ENCODE measurements at places on chromosomes 12 and 14.

- DNase-seq = no peak
Observed at GRCh38 chr12:68070957-68071356, 81.7 kb downstream of the IFNG-AS1 start.

DNA sequence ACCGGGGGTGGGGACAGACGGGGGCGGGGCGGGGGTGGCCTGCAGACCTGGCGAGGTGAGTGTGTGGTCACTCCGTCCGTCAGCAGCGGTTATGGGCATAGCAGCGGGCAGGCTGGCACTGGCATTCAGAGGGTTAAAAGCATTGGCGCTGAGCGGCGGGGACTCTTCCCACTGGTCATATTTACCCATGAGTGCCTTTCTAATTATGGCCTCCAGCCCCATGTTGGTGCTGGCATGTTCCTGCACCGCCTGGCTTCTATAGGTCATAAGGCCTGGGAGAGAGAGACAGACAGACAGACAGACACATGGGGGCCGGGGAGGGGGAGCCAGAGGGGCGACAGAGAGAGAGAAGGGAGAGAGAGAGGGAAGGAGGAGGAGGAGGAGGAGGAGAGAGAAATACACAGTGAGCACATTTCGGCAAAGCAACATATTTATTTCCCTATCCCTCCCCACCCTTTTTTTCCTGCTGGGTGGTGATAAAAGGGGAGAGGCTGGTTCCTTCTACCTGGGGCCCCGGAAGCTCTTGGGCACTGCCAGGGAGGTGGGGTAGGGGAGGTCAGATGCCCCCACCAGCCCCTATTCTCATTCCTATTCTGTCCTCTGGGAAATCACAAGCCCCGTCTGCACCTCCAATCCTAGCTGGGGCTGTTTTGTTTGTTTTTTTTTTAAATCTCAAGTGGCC lies 32.6 kb downstream of the RFLNA start:
- DNase-seq = no peak

- DNase-seq = no peak
Observed at GRCh38 chr12:113171543-113171942, 13.7 kb downstream of the DDX54 start.

GRCh38 chr12:121537814-121538698 lies 42.8 kb downstream of the KDM2B start:
- no peak for DNase-seq

- DNase-seq = no peak
Observed at GRCh38 chr14:41360126-41360525, 246.6 kb upstream of the LRFN5 start.

DNA sequence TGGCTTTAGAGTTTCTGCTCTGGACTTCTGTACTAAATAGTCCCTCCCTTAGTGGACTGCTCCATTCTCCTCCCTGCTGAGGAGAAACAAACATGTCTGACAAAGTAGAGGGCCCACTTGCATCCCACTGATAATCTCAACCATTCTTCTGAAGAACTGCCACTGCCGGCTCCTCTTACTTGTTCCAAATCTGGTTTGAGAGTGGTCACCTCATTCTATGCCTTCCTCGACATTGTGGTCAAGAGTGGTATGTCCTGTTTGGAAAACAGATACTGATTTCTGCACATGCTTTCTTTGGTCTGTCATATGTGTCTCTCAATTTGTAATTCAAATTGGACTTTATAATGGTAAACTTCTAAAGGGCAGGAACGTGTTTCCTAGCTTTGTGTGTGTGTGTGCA lies 36.3 kb upstream of the PLEKHA5 start:
- no peak for DNase-seq

GRCh38 chr14:104772707-104773504 lies 20.0 kb downstream of the SIVA1 start:
- no peak for DNase-seq

GRCh38 chr12:21239866-21240265 lies 94.9 kb downstream of the SLCO1A2 start:
- no peak for DNase-seq

DNA sequence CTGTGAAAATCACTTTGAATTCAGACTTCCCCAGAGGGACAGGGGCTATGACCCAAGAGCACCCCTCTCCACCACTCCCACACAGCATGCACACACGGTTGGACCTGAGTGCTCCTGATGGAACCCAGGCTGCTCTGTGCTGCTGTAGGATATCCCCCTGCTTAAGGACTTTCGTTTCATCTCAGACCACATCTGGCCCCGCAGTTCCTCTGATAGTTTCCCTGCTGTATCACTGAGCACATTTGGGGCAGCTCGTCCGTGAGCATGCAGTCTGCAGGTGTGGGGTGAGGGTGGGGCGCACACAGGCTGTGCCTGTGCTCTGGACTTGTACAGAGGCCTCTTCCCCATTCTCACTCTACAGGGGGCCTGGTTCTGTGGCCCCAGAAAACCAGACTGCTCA lies 345.2 kb upstream of the FKBP4 start:
- no peak for DNase-seq

DNA sequence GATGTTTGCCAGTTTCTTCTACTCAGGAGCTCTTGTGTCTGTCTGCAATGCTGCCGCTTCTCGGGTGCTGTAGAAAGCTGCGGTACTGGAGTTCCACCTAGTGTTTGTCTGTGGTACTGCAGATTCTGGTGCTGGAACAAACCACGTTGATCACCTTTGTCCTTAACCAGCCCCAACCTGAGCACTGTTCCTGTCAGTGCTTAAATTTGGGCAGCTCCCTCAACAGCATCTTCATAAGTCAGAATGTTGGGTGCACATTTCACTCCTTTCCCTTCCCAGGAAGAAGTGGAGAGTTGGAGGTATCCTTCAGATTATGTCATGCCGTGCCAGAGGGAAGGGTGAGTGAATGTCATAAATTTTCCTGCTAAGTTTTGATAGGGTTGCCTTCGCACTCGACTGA lies 48.7 kb upstream of the LALBA start:
- peak; percentile 38 for DNase-seq

DNA sequence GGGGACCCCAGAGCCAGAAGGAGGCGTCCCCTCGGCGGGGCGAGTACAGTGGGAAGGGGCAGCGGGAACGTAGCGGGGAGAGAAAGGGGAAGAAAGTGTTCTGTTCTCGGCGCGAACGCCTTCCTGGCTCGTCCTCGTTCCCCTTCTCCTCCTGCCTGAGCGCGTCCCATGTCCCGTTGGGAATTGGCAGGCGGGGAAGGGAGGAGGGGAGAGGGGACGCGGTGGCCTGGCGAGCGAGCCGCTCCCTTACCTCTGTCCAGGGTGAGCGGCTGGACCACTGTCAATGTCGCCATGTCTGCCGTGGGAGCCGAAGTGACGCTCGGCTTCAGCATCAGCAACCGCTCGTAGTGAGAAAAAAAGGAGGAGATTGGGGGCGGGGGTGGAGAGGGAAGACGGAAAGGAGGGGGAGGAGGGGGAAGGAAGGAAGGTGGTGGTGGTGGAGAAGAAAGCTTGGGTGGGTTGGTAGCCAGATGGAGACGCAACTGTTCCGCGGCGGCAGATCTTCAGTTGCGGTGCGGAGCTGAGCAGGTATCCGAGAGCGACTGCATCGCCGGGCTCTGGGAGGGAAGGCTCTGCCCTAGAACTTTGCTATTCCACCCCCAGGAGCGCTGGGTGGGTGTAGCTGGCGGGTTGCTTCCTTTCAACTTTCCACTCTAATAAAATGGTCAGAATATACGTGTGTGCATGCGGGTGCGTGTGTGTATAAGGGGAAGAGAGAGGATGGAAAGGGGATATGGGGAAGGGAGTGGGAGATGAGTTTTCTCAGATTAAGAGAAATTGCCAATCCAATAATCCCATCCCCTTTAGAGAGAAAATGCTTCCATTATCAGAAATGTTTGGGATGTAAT lies at the start of gene LIN7A:
Gene LIN7A, minus strand, starts transcription at position 544 of the 848 bp plus-strand sequence. Its CDS starts 212 bp downstream, at position 332.
- no peak for DNase-seq

DNA sequence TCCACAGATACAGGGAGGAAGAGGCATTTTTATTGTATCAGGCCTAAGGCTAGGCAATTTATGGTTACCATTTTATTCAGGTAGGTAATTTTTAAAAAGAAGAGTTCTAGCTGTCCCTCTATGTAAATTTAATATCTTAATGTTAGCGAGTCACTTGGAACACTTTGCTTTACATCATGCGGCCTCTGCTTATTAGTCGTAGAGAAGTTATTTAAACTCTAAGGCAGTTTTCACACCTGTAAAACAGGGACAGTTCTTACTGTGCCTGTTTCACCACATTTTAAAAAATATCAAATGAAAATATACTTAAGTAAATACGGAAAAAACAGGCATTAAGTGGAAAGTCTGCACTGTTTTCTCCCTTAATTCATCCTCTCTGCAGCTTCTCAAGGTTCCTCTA lies 71.4 kb upstream of the POC1B start:
- DNase-seq = no peak

DNA sequence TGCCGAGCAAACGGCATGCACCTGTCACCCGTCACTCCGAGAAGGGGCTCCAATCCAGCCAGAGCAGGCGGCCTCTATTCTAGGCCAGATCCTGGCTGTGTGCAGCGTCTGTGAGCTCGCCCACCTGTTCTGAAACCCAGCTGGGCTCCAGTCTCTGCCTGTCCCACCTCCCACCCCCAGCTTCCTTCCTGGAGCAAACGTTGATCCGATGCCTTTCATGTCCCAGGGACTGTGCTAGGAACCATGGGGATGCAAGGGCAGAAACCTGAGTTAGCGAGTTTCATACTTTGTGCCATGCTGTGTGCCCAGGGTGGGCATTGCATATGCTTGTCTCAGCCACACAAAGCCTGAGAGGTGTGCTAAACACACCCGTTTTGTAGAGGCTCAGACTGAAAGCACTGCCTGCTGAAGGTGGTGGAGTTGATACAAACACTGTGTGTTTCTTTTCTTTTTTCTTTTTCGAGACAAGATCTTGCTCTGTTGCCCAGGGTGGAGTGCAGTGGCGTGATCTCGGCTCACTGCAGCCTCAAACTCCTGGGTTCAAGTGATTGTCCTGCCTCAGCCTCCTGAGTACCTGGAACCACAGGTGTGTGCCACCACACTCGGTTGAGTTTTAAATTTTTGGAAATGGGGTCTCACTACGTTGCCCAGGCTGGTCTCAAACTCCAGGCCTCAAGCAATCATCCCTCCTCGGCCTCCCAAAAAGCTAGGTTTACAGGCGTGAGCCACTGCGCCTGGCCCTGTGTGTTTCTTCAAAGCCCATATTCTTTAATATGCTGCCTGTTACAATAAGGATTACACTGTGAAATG lies 84.1 kb upstream of the MED13L start:
- no peak for DNase-seq

GRCh38 chr12:41920355-41920754 lies 224.3 kb downstream of the GXYLT1 start:
- DNase-seq = no peak

DNA sequence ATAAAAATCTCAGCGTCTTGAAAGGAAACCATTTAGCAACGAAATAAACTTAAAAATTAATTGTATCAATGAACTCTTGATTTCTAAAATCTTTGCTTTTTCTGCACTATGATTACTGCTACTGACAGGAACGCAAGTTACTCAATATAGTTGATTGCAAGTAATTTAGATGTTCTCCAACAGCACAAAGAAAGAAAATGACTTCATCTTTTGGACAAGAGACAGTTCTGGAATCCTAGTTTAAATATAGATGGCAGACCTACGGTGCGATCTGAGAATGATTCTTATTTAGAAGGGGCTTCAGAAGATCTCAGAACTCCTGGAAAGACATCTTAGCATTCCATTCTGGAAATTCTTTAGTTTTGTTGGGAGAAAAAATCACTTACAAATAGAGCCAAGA lies 1.4 kb upstream of the SUDS3 start:
- no peak for DNase-seq

- DNase-seq = no peak
Observed at GRCh38 chr12:49847161-49847560, 4.3 kb upstream of the BCDIN3D start.

DNA sequence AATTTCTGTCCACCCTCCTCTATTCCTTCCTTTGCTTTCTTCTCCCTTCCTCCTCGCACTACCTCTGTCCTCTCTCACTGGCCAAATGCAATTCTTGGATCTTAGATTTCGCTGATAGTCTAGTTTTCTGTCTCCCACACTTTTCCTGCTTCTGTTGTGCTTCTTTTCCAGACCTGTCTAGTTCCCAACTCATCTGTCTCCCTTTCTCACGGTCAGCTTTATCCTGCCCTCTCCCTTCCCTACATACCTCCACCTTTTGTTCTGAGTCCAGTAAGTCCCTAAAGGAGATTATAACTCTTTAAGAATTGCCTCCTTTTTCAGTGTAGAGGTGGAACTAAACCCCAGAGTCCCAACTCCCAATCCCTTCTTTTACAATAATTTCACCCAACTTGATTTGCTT lies 880 bp upstream of the MMP14 start:
- DNase-seq = no peak

DNA sequence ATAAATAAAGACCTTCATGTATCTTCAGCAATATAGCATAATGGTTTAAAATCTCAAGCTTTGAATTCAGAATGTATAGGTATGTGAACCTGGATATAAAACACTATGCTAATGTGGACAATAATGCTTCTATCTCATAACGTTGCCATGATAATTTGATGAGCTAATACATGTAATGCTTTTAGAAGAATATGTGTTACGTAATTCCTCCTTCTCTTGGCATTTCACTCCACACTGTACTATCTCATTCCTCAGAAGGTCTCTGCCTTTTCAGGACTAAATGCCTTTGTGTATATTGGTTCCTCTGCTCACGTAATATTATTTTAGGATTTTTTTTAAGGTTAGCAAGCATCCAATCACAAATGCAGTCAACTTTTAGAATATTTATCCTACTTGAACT lies 86.5 kb downstream of the FOXA1 start:
- DNase-seq = no peak

DNA sequence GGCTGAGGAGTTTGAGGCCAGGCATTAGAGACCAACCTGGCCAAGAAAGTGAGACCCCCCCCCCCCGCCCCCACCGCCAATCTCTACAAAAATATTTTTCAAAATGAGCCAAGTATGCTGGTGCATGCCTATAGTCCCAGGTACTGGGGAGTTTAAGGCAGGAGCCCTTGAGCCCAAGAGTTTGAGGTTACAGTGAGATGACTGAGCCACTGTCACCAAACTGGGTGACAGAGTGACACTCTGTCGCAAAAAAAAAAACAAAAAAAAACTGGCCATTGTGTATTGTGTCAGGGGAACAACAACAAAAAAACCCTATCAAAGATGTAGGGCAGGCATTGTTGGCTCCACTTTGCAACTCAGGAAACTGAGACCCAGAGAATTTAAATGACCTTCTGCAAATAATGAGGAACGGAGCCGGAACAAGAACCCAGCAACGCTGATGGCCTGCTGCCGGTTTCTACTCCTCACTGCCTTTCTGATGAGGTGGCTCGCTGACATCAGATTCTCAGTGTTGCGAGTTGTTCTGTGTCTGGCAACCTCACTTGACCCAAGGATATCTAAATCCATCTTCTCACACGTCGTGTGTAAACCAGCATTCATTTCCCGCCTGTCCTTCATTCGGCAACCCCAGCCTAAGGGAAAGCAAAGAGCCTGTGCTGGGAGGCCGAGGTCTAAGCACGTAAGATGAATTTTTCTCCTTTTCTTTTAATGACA lies 195.2 kb upstream of the CRY1 start:
- DNase-seq = no peak
